ENCODE measurements at places on chromosomes 1 and 21.

- no peak for DNase-seq
Observed at GRCh38 chr1:215287362-215287761, 204.8 kb downstream of the KCNK2 start.

DNA sequence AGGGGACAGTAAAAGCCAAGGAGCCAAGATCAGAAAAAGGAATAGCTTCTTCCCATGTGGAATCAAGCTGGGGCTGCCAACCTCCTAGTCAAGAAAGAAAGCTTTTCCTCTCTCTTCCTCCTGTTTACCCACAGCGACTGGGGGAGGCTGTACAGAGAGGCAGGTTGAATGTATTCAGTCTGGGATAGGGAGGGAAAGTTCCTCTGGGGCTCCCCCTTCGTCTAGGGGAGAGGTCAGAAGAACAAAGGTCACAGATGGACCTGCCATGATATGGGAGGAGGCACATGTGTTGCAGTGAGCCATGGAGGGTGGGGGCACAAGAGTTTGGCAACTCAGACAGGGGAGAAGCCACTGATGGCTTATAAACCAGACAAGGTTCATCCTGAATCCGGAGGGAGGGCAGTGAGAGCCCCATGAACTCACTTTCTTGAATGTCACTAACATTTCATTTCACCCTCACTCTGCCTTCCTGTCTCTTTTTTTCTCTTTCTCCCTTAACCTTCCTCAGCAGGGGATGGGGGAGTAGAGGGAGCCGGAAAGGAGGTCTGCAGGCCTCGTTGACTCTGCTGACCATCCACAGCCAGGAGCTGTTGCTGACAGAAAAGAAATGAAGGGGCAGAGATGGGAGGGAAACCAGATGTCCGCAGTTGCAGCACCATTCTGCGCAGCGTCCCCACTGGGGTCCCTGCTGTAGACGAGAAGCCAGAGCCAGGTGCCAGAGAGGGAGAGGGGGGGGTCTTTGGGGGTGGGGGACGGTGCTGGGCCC lies 61.1 kb downstream of the PLXNA2 start:
- DNase-seq, result no peak

GRCh38 chr1:143698016-143698415 lies 273.8 kb downstream of the FAM72C start:
- no peak for DNase-seq

DNA sequence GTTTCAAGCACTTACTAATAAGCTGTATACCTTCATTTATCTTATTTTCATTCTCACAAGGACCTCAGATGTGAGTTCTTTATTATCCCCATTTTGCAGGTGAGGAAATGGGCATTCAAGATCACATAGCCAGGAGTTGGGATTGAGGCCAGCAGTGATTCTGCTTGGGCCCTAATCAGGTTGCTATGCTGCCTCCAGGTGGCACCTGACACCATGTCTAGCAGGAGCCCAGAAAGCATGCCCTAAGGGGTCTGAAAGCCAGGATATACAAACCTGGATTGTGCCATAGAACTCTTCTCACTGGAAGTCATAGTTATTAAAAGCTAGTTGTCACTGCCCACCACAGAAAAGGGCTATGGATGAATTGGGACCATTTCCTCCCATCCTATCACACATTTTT lies 61.1 kb downstream of the FYB2 start:
- no peak for DNase-seq

Data from NCI-H2227 treated with DMSO at 0.1 percent for 48 hours (cell line).